ENCODE measurements at places on chromosomes 2 and 18.

GRCh38 chr2:66813976-66814375, 379.1 kb downstream of the MEIS1 start:
- no peak for DNase-seq

- no peak for DNase-seq
Observed at GRCh38 chr2:217826520-217826919, 176.3 kb downstream of the TNS1 start.

DNA sequence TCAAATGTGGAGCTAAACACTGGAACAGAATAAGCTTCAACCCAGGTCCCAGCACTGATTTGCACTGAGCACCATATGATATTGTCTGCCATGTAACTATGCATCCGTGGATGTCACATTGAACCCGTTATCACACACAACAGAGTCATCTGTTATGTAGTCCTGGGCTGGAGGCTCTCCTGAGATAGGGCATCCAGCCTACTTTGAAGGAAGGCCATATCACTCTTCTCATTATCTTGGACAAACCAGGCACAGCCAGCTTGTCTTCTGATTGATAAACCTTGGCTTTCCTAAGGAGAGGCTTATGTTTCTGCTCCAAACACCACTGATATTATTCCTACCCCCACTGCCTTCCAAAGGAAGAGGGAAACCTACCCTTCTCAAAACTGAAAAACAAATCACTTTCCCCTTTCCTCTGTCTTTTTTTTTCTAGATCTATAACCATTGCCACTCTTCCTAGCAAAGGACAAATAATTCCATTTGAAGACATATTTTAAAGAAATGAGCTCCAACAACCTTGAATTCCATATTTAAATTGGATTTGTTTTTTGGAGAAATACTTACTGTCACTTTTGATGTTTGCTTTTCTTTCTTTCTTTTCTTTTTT, 16.4 kb downstream of the RSAD2 start:
- no peak for DNase-seq

- no peak for DNase-seq
Observed at GRCh38 chr18:49560624-49561288, 1.1 kb upstream of the LIPG start.

DNA sequence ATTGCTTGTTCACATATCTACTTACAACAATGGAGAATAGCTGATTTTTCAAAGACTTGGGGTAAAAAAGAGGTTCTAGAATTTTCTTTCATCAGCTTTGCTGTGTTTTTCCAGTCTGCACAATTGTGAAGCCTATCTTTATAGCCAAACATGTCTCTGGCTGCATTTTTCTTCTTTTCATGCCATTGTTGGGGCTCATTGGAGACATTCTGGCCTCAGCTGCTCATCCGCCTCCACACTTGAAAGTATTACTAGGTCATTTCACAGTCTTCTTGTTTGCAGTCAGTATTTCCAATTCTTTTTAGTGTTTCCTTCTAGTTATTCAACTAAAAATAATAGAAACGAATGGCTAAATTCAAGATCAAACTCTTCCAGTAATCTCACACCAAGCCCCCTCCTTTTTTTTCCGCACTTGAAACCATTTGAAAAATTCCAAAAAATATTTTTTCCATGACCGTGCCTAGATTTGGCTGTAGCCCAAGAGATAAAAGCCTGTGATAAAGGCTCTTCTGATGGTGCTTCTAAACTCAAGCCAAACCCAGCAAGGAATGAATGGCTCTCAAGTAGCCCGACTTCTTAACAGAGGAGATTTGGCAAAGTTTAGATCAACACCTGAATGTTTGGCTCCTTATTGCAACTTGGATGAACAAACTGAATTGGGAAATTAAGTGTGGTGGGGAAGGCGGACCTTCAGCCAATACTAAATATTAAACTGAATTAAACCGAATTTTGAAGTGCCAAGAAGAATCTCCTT, 103.4 kb downstream of the NRP2 start:
- DNase-seq: no peak

DNA sequence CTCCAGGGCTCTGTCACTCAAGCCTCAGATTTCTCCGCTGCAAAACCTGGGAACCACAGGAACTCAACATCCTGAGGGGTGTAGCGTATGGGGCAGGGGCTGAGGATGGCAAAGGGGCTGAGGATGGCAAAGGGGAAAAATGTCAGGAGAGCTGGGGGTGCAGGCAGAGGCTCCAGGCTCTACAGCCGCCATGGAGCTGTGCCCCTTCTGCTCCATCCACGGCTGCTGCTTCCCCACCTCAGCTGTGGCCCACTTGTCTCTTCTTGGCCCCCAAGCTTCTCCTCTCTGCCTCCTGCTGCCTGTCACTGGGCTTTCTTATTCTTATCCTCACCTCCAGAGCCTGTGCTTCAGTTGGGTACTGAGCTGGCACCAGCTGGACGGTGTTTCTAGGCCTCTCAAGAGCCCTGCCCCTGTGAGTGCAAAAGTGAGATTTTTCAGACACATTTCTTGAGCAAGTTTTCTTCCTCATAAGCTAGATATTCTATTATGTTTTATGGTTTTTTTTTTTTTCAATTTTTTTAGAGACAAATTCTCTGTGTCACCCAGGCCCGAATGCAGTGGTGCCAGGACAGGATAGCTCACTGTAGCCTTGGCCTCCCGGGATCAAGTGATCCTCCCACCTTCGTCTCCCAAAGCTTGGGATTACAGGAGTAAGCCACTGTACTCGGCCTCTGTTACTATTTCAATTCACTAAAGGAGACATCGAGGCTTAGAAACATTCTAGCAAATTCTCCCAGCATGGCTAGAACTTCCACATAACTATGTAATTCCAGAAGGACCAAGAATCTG, 49.0 kb downstream of the MARCO start:
- DNase-seq: no peak

- DNase-seq: no peak
Observed at GRCh38 chr2:203240491-203240890, 1.7 kb downstream of the CYP20A1 start.

DNA sequence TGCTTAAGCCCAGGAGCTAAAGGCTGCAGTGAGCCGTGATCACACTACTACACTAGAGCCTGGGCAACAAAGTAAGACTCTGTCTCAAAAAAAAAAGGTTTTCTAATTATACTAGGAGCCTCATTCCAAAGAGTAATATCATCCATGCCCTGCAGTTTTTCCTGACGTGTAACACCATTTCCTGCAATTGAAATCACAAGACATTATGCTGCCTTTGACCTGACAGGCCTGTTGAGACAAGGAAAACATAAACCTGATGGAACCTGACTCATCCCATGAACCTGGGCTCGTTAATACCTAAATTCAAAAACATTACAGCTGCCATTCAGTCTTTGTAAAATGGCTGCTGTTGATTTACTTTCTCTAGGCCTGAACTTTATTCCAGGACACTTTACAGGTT, 58.7 kb upstream of the PEX13 start:
- no peak for DNase-seq

- no peak for DNase-seq
Observed at GRCh38 chr2:128799284-128799552, 480.6 kb upstream of the HS6ST1 start.

DNA sequence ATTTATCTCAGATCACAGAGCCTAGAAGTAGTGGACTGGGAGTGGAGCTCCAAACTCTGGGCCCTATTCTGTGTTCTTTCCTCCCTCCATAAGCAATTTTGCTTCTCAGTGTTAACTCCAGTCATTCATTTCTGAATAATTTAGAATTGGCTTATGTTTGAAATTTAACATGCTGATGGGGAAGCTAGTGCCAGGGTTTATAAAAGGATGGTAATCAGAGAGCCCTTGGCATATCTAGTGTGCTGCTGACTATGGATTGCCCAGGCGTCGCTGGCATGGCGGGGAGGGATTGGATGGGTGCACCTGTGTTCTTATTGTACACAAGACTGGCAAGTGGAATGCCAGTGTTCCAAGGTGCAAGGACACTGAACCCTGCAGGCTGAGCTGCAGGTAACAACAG, 177.1 kb downstream of the ACOXL start:
- no peak for DNase-seq

DNA sequence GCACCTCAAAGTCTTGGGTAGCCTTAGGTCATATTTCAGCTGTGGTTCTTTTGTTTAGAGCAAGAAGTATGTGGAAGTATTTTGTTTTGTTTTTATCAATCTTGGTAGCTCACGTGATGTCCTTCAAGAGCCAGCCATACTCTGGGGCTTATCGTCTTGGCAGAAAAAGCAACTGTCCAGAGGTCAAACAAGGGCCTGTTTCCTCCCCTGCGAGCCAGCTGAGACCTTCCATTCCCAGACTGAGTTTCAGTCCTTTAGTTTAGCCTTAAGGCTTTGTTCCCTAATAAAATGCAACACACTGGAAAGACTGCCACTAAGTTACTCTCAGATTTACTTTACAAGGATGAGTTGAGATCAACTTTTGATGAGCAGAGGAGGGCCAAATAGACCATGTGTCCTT, 63.5 kb downstream of the TXNL1 start:
- no peak for DNase-seq

DNA sequence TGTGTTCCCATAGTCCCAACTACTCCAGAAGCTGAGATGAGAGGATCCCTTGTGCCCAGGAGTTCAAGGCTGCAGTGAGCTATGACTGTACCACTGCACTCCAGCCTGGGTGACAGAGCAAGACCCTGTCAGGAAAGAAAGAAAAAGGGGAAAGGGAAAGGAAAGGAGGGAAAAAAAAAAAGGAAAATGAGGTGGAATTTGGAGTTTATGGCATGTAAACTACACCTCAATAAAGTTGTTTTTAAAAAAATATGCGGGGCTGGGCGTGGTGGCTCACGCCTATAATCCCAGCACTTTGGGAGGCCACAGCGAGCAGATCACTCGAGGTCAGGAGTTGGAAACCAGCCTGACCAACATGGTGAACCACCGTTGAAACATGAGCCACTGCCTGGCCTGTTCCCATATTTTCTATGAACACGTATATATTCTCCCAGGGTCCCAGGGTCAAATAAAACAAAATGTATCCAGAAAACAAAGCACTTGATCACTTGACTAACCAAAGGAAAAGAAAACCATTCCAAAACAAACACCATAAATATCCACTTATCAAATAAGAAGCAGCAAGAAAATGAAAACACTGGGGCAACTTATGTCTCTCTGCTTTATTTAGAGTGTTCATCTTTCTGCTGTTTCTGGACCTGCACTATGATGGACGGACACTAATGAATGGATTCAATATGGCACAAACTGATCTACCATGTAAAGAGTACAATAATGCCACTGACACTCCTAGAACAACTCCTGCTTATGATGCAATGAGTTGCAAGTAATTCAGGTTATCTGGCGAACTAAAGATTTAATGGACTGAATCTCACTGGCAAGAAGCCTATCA, 56.8 kb downstream of the ASXL2 start:
- no peak for DNase-seq

DNA sequence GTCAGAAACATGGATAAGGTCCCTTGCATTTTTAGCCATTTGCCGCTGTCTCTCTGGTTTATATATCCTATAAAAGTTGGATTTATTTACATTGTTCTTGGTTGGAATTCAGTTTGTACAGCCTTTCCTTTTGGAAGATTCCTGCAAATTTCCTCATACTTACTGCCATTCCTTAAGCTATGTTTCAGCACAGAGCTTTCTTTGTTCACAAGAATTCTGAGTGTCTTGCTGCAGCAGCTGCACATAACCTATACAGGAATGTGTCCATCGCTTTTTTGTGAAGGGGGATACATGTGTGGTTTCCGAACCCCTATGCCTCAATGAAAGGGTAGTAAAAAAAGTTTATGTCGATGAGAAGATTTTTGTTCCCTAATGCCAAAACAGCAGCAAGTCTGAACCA, 48.3 kb upstream of the CCDC68 start:
- DNase-seq: no peak

GRCh38 chr2:218438596-218438995, 19.7 kb downstream of the VIL1 start:
- DNase-seq: no peak

GRCh38 chr18:58813561-58814225, 51.0 kb upstream of the ZNF532 start:
- DNase-seq: no peak

DNA sequence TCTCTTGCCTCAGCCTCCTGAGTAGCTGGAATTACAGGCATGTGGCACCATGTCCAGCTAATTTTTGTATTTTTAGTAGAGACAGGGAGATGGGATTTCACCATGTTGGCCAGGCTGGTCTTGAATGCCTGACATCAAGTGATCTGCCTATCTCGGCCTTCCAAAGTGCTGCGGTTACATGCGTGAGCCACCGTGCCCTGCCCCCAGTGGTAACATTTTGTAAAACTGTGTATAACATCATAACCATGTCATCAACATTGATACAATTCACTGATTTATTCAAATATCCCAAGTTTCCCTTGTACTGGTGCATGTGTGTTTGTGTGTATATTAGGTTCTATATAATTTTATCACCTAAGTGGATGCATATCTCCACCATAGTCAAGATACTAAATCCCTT, 70.0 kb downstream of the PDCL3 start:
- no peak for DNase-seq

- DNase-seq: no peak
Observed at GRCh38 chr2:139628931-139629330, 848.7 kb upstream of the NXPH2 start.

GRCh38 chr2:173511942-173512341, 157.3 kb downstream of the CDCA7 start:
- DNase-seq: no peak

GRCh38 chr18:36993068-36993467, 164.1 kb downstream of the KIAA1328 start:
- DNase-seq: no peak

DNA sequence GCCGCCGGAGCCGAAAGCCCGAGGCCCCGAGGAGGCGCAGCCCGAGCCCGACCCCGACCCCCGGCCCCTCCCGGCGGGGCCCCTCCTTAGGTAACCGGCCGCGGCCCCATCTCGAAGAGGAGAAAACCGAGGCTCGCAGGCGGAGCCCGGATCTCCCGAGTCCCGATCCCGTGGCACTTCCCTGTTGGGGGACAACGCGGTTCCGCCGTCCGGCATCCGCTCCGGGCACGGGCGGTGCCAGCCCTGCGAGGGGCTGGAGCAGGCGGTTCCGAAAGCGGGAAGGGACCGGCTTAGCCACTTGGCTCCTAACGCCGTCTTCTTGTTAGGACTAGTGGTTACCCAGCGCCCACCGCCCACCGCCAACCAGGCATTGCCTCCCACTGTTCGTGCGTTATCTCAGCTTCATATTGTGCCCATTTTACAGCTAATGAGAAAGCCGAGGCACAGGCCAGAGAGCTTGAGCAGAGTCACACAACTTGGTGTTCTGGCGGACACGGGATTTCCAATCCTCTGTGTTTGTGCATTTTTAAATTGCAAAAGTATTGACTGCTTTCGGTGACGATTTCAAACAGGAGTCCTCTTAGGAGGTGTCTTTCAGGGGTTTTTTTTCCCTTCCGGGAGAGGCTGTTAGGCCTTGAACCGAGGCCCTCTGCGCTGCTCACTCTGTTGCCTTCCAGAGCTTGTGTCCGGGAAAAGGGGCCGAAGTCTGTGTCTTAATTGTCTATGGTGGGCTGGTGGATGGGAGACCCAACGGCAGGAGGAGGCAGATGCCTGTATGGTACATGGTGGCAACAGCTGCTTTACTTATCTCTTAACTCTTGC, 562 bp downstream of the CENPA start:
- DNase-seq: no peak

GRCh38 chr2:148110184-148110583, 89.3 kb downstream of the MBD5 start:
- DNase-seq: no peak

- peak; percentile 50 for DNase-seq
Observed at GRCh38 chr2:43225093-43225787, 1.2 kb downstream of the ZFP36L2 start.
